Naive thymus-derived CD4-positive, alpha-beta T cell (primary cell): ENCODE measurements at places on chromosomes 2 and 18.

DNA sequence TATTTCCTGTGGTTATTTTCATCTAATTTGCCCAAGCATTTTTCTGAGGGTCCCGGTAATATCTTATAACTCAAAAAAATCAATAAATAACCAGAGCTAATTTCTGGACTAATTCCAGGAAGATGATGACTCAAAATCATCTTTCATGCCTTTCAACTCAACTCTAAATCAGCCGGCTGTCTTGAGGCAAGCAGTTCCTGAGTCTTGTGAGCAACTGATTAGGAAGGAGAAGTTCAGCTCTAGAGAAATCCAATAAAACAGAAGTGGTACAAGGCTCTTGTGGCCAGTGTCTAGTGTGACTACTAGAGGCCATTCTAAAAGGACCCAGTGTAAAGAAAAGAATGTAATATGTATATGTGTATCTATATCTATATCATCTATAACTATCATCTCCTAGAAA, 890.4 kb downstream of the TRIB2 start:
- DNase-seq: no peak

DNA sequence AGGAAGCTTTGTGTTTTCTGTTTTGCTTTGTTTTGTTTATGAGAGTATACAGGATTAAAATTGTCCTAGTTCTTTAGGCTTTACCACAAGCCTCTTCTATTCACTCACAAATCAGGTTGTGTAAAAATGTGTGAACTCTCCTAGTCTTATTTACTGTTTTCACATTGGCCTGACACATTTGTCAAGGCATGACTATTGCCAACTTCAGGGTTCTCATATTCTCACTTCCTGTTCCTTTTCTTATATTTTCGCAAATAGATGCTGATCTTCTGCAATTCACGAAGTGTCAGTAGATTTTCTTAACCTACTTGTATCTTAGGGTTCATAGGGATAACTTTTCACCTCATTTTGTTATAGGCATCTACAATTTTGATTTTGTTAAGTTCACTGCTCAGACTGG, 67.1 kb downstream of the CCDC102B start:
- DNase-seq: no peak

- DNase-seq: no peak
These were observed at the start of gene CXCR2 for GRCh38 chr2:218125626-218126080. Gene CXCR2 (plus strand): TSS chr2:218126028. CDS start chr2:218134802, 8,774 bp downstream.

GRCh38 chr2:22822835-22823234, 562.1 kb upstream of the KLHL29 start:
- no peak for DNase-seq

- no peak for DNase-seq
These were observed 123.2 kb downstream of the B3GNT2 start for GRCh38 chr2:62319070-62319469.
